Kidney tubule cell (primary cell): ENCODE measurements at places on chromosomes 12 and 14.

GRCh38 chr12:70686299-70686698, 49.1 kb upstream of the PTPRB start:
- DNase-seq, result no peak

DNA sequence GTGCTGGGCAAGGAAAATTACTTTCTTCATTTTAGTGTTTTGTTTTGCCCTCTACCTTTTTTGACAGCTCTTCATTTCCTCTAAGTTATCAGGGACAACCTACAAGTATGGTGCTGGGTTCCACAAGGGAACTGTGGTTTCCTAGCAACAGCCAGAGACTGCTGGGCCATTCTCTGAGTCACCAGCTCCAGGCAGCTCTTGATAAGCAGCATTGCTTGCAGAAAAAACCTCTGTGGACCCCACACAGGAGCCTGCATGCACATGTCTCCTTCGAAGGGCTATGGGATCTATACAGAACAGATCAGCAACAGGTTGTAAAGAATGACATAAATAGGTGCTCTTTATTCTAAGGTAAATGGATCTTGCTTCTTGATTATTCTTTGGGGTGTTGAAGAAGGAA, 81.0 kb upstream of the CCDC196 start:
- peak; percentile 62 for DNase-seq

DNA sequence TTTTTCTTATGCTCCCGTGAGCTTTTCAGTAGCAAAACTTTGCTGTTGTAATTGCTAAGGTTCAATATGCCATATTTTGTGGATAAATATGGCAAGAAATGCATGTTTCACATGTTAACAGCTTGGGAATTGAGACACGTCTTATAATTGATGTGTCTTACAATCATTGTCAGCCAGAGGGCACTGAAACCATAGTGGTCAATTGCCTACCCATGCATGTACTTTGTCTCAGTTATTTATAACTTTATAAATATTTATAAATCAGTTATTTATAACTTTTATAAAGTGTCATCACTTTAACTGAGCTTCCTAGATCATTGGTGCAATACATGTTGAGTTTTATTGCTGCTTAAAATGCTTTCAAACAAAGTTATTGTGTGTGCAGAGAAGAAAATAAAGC, 82.0 kb downstream of the CATSPERB start:
- peak; percentile 47 for DNase-seq

DNA sequence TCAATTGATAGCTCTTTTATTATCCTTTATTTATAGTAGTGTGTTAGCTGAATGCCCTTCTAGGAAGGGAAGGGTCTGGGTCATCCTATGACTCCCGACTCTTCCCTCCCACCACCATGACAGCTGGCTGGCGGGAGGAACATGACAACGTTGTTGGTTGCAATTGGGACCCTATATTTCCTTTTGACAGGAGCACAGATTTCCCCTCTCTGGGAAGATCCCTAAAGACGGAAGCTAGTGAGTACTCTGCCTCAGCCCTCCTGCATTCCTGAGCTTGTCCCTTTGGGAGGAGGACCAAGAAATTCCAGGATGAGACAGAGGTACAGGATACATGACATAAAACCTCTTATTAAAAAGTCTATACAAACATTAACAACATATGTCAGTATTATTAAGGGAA, 485.4 kb downstream of the NAV3 start:
- DNase-seq, result no peak

- no peak for DNase-seq
These were observed 16.8 kb downstream of the HIF1A start for GRCh38 chr14:61712137-61712536.

GRCh38 chr12:124523071-124523470, 44.3 kb downstream of the NCOR2 start:
- no peak for DNase-seq

DNA sequence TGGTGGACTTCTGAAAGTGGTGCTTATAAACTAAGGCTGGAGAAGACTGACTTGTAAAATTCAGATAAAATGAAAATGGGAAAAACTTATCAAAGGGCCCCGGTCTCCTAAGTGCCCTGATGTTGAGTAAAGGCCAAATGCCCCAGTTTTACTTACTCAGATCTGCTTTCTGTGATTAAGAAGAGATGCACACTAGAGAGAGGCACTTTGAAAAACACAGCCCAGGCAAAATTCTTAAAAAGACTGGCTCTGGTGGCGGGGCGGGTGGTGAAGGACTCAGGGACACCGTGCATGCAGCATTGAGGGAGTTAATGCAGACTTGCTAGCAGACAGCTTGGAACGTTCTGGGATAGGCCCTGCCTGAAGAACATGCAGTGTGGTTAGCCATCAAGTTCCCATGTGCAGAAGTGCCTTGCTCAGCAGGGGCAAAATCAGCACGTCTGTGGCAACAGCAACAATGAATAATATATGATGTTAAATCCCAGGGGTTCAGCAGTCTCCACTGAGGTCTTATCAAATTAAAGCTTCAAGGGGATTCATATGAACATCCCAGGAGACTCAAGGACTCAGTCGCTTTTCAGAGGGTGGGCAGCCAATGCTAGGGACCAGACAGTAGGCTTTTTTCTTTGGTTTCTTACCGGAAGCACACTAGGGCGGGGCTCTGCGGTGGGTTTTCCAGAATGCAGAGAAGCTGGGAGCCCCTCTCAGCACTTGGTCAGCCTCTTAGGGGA, 105.0 kb downstream of the DAD1 start:
- DNase-seq, result no peak

- DNase-seq, result peak; percentile 89
These were observed 113.4 kb upstream of the PELI2 start for GRCh38 chr14:56004786-56005185.

DNA sequence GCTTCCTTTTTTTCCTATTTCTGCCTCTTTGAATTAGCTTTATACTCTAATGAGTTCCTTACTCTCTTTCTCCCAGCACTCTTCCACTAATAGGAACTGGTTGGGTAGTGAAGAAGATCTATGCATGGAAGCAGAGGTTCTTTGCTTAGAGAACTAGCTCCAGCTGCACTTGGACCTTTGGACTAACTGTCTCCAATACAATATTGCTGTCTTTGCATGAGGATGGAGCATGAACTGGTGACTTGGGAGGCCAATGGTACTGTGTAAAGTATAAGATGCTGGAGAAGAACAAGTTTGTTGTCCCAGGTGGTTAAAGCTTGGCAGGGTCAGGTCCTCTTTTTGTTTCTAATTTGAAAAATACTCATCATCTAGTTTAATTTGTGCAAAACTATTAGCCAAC, 2.4 kb upstream of the GLS2 start:
- DNase-seq, result no peak

- DNase-seq, result no peak
These were observed 209.6 kb downstream of the CRADD start for GRCh38 chr12:93886533-93887511.

GRCh38 chr14:24612196-24612595, 2.7 kb upstream of the GZMH start:
- no peak for DNase-seq
